ENCODE measurements at places on chromosomes 2 and 18. TPM values are rescaled to one million over a fixed set of nuclear protein-coding genes. Genes with fewer than 3 reads are reported as not detected.

DNA sequence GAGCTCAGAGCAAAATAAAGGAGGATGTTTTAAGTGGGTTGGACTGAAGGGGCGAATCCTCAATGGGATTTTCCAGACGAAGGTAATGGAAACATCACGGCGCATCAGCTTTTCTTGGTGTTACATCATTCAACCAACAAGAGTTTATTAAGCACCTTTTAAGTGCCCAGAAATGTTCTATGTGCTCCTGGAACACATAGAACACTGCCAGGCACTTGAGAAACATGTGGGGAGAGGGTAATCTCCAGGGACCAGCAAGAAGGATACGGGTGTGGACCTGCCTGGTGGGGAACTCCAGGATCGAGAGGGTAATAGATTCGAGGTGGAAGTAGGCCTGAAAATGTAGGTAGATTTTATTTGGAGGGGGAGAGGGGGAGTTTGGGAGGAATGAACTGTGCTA, 168.6 kb downstream of the PRKCE start:
- H3K4me1 ChIP-seq = peaks cover 25% of the 10 kb centered on the region
- peak; percentile 26 for DNase-seq
- no peaks in the 10 kb centered on the region for H3K27me3 ChIP-seq
- H3K36me3 ChIP-seq = no peaks in the 10 kb centered on the region
- no peak overlapping the region for H3K4me3 ChIP-seq

GRCh38 chr2:38380397-38381130, 3.5 kb upstream of the ATL2 start:
- H3K27me3 ChIP-seq = peaks cover 14% of the 10 kb centered on the region
- no peaks in the 10 kb centered on the region for H3K36me3 ChIP-seq
- no peak overlapping the region for H3K4me3 ChIP-seq
- H3K27ac ChIP-seq = no peak overlapping the region
- peaks cover 11% of the 10 kb centered on the region for H3K4me1 ChIP-seq

The CLEC4F gene
- not detected for total RNA-seq

- H3K27me3 ChIP-seq = no peaks in the 10 kb centered on the region
- no peak overlapping the region for H3K27ac ChIP-seq
- peaks cover 22% of the 10 kb centered on the region for H3K4me1 ChIP-seq
- DNase-seq = no peak
- no peak overlapping the region for H3K4me3 ChIP-seq
- no peaks in the 10 kb centered on the region for H3K36me3 ChIP-seq
Measured at GRCh38 chr2:29455200-29455860, 340.1 kb downstream of the CLIP4 start.

GRCh38 chr2:3491716-3492474, 27.4 kb downstream of the ADI1 start:
- no peaks in the 10 kb centered on the region for H3K27me3 ChIP-seq
- H3K36me3 ChIP-seq = peaks cover 10% of the 10 kb centered on the region
- DNase-seq = peak; percentile 15
- peaks cover 17% of the 10 kb centered on the region for H3K4me1 ChIP-seq

The INPP5D gene
- under 0.01 TPM for total RNA-seq

- H3K4me1 ChIP-seq = peaks cover 7% of the 10 kb centered on the region
Measured at GRCh38 chr2:197358931-197359330, 48.4 kb upstream of the ANKRD44 start.

DNA sequence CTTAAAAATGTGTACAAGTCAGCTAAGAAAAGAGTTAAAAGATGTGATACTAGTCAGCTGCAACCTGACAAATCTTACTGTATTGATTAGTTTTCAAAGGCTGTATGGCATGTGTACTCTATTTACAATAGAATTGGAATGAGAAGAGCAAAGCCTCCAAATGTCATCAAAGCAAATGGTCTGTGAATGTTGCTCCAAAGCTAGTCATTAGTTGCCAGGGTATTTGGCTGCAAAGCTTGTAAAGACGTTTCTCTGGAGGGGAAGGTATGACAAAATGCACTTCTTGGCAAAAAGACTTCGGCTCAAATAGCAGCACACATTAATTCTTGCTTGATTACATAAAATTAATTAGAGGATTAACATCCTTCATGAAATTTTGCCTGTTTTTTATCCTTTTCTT, 59.3 kb downstream of the ETAA1 start:
- H3K4me3 ChIP-seq = no peak overlapping the region
- no peak overlapping the region for H3K27ac ChIP-seq
- no peaks in the 10 kb centered on the region for H3K27me3 ChIP-seq

- no peak overlapping the region for H3K27ac ChIP-seq
- no peaks in the 10 kb centered on the region for H3K4me1 ChIP-seq
- no peak overlapping the region for H3K4me3 ChIP-seq
Measured at GRCh38 chr2:186968277-186968676, 119.3 kb upstream of the ZSWIM2 start.

The ARHGAP28 gene
- 23.9 TPM for total RNA-seq

DNA sequence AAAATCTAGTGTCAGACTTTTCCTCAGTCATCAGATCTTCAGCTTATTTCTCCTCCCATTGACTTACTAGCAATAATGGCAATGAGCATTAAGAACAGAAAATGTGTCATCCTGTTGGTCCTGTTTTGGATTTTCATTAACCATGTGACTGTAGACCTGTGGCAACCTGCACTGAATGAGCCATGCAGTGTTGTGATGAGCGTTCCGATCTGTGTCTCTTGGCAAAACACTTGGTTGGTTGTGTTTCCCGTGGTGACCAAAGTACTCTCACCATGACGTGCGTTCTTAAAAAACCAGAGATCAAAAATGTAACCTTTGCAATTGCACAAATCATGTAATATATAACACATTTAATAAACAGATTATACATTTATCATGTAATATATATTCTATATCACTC, 138.6 kb downstream of the MAP3K20 start:
- H3K4me1 ChIP-seq = peaks cover 16% of the 10 kb centered on the region
- no peak for DNase-seq
- H3K27ac ChIP-seq = no peak overlapping the region
- H3K4me3 ChIP-seq = no peak overlapping the region
- H3K36me3 ChIP-seq = peaks cover 17% of the 10 kb centered on the region
- H3K27me3 ChIP-seq = no peaks in the 10 kb centered on the region

GRCh38 chr2:65026154-65026553, 30.1 kb upstream of the CEP68 start:
- peaks cover 20% of the 10 kb centered on the region for H3K4me1 ChIP-seq
- no peak for DNase-seq
- H3K27ac ChIP-seq = no peak overlapping the region
- H3K36me3 ChIP-seq = peaks cover 14% of the 10 kb centered on the region

DNA sequence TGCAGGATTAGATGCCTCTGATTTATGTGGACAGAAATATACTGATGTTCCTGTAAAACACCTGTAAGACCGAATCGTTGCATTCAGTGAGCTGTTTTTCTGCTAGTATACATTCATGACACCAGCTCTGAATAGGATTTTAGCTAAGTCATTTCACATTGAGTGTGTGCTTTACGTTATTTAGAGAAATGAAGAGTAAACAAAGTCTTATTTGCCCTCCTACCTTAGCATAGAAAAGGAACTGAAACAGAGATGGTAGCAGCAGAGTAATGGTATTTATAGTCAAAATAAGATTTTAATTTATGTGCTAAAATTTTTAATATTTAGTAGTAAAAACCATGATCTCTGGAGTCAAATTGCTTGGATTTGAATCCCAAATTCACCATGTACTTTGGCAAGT, 168.0 kb downstream of the CERS6 start:
- no peaks in the 10 kb centered on the region for H3K36me3 ChIP-seq
- DNase-seq = no peak
- no peaks in the 10 kb centered on the region for H3K4me1 ChIP-seq
- no peaks in the 10 kb centered on the region for H3K27me3 ChIP-seq

DNA sequence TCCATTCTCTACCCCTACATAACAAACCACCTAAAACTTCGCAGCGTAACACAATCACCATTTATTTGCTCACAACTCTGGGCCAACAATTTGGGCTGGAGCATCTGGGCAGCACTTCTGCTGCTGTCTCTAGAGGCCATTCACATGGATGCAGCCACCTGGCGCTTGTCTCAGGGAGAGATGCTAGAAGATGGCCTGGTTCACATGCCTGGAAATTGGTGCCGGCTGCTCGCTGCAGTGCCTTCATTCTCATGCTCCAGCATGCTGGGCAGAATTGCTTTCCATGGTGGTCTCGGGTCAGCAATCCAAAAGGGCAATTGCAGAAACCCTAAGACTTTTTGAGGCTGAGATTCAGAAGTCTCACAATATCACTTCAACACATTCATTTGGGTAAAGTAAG, 157.4 kb downstream of the SUCLG1 start:
- no peaks in the 10 kb centered on the region for H3K4me1 ChIP-seq
- no peaks in the 10 kb centered on the region for H3K36me3 ChIP-seq
- no peaks in the 10 kb centered on the region for H3K27me3 ChIP-seq
- no peak for DNase-seq

The AMMECR1L gene
- 15.6 TPM for total RNA-seq

The AUP1 gene
- total RNA-seq = 82.9 TPM

DNA sequence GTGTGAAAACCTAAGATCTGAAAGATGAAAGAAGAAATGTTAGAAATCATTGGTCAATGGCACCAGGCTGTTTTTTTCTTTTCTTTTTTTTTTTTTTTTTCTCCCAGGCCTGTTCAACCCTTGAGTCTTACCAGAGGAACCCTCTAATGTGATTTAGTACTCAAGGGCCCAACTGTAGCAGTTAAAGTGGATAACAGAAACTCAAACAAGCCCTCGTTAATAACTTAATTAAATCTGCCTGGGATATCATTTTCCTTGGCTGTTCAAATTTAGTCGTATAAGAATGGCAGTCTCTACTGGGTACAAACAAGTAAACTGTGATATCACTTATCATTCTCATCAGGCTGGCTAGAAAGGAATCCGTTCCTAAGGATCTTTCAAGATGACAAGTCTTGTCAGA, 16.5 kb downstream of the ARL4C start:
- no peaks in the 10 kb centered on the region for H3K36me3 ChIP-seq
- no peak for DNase-seq
- no peak overlapping the region for H3K4me3 ChIP-seq

GRCh38 chr2:148614322-148615049, 30.1 kb upstream of the EPC2 start:
- no peak for DNase-seq
- peaks cover 10% of the 10 kb centered on the region for H3K4me1 ChIP-seq
- H3K27ac ChIP-seq = no peak overlapping the region

DNA sequence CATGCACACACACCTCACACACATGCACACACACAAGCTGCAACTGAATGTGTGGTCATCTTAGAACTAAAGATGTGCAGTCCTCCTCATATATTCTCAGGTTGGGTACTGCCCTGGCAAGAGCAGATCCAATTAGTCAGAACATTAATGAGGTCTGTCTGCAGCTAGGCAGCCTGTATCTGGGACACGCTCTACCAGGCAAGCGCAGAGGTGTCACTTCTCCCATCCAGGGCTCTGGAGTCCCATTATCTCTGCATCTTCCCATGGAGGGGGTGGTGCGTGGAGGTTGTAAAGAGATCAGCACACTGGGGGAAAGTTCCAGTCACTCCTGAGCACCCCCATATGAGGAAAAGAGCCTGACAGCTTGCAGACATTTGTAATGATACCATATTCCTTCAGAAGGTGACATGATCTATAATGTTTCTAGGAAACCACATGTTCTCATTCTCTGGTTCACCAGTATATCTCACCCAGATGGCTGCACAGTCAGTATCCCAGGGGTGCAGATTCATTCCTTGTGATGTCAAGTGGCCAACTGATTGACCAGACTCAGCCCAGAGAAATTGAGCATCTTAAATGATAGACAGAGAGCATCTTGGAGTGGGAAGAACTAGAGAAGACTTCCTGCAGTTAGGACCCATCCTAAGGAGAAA, 95.4 kb downstream of the RTN4 start:
- H3K36me3 ChIP-seq = no peaks in the 10 kb centered on the region
- H3K4me1 ChIP-seq = peaks cover 20% of the 10 kb centered on the region
- no peaks in the 10 kb centered on the region for H3K27me3 ChIP-seq
- H3K4me3 ChIP-seq = no peak overlapping the region
- no peak overlapping the region for H3K27ac ChIP-seq
- DNase-seq = no peak

DNA sequence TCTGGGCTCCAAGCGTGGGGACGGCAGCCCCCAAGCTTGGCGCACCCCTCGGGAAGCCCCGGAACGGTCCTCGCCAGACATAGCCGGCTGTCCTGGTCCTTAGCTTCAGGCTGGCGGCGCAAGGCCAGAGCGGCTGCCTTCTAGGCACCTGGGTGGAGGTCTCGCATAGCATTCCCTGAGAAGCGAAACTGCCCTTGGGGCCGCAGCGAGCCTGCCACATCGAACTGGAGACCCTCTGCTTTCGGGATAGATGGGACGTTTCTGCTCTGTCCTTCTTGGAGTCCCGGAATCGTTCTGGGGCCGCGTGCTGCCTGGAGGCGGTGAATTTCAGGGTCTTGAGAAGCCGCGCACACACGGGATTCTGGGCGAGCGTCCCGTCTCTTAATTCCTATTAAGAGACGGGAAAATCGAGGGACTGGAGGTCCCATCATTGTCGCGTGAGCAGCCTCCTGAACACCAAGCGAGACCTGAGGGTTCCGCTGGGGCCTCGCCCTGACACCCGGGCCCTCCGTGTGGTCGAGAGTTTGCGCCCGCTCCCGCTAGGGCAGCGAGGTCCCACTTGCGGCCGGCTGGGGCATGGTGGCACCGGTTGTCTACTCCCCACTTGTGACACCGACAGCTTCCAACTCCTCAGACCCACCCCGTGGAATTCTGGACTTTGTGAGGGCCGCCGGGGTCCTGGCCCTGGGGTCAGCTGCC, 9.7 kb upstream of the EN1 start:
- no peak overlapping the region for H3K4me3 ChIP-seq
- no peak overlapping the region for H3K27ac ChIP-seq
- H3K36me3 ChIP-seq = no peaks in the 10 kb centered on the region
- H3K27me3 ChIP-seq = peaks cover 77% of the 10 kb centered on the region
- peaks cover 10% of the 10 kb centered on the region for H3K4me1 ChIP-seq
- DNase-seq = peak; percentile 77

DNA sequence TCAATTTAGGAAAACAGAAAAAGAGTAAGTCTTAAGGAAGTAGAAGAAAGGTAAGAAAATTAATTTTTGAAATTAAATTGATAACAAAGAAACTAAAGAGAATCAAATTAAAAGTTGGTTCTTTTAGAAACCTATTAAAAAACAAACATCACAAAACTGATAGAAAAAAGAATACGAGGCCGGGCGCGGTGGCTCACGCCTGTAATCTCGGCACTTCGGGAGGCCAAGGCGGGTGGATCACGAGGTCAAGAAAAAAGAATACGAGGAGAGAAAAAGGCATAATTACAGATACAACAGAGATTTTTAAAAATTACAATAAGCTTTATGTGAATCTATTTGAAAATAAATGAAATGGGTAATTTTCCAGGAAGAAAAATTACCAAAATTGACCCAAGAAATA, 11.8 kb downstream of the PREPL start:
- no peaks in the 10 kb centered on the region for H3K27me3 ChIP-seq
- no peak overlapping the region for H3K4me3 ChIP-seq
- no peak for DNase-seq
- peaks cover 49% of the 10 kb centered on the region for H3K4me1 ChIP-seq
- peak overlapping the region; percentile 55 for H3K27ac ChIP-seq

The FOXD4L1 gene
- total RNA-seq = under 0.01 TPM

DNA sequence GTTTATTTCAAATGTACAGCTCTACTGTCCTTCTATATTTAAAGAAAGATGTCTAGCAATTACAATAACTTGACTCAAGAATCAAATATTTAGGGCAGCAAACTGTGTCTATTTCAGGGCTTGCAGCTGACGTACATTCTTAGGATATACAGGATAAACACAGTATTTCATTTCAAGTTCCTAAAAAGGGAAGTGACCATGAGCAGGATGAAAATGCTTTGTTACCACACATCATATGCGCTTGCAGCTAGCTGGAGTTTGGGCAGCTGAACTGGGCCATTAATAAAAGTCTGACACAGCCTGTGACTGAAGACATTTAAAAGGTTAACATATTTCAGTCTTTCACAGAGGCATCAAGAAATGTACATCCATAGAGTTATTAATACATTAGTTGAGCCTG, 264.6 kb upstream of the TRIB2 start:
- no peak for DNase-seq
- no peaks in the 10 kb centered on the region for H3K36me3 ChIP-seq
- H3K27ac ChIP-seq = no peak overlapping the region
- H3K4me1 ChIP-seq = peaks cover 18% of the 10 kb centered on the region

The NAT8 gene
- total RNA-seq = not detected

Measured in osteoblast (primary cell).